ENCODE measurements at places on chromosomes 5 and 9. TPM values are rescaled to one million over a fixed set of nuclear protein-coding genes. Genes with fewer than 3 reads are reported as not detected.

Gene CAMK4
- 22.5 TPM for total RNA-seq

Gene IL33
- total RNA-seq, result not detected

Gene IL13
- not detected for total RNA-seq

Gene ANKRD31
- 0.33 TPM for total RNA-seq

Gene IQGAP2
- 4.0 TPM for total RNA-seq

DNA sequence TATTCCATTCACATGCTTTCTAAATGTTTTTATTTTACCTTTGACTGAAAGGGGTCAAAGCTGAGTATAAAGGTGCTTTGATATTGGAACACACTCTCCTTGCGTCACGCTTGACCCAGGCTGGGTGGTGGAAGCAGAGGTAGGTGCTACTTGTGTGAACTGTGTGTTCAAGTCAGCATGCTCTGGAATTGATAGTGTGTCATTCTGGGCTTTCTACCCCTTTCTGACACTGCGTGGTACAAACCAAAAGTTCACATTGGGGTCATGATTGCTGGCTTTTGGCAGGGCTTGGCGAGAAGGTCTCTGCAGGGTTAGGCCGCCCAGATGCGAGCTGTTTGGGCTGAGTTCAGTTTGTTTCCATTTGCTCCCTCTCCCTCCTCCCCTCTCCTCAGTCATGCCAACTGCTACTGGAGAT, 131.8 kb downstream of the ADAMTSL1 start:
- peak; percentile 66 for DNase-seq

GRCh38 chr5:73300337-73301207, 127.6 kb downstream of the TMEM174 start:
- no peak for DNase-seq

DNA sequence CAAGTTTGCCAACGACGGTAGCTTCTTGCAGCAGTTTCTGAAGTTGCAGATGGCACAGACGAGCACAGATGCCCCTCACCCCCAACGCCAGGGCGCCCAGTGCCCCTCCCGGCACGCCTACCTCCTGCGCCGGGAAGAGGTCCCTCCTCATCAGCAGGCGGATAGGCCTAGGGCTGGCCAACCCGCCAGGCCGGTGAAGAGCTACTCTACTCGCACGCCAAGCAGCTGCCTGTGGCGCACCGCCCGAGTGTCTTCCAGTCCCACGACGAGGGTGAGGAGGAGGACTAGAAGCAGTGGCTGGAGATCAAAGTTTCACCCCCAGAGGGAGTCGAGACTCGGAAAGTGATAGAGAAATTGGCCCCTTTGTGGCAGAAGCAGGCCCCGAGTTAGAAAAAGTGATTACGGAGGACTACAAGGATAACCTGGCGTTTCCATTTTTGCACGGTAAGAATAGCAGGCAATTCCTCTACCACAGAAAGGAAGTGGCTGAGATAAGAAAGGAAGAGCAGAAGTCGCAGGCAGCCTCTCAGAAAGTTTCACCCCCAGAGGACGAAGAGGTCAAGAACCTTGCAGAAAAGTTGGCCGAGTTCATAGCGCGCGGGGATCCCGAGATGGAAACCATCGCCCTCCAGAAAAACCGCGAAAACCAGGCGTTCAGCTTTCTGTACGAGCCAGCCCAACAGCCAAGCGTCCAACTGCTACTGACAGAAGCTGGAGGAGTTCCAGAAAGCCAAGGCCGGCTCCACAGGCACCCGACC, 170.4 kb downstream of the HINT1 start:
- DNase-seq, result no peak

DNA sequence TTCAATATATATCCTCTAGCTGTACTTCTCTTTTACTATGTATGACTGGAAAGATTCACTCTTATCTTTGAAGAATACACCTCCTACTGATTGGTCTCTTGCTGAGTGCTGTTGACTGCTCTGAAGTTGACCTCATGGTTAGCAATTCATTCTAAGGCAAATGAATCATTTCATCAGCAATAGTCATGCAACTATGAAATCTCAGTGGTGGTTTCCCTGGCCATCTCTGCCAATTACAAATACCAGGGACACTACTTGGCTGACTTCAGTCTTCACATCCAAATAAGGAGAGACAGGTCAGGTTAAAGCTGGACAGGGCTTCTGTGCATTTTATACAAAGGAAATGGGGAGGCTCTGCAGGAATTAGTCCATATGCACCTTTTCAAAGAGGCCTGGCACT, 333.5 kb upstream of the ACTBL2 start:
- DNase-seq, result peak; percentile 69

GRCh38 chr9:93690618-93691017, 114.2 kb downstream of the PHF2 start:
- DNase-seq, result no peak

GRCh38 chr9:128160603-128160987, 530 bp downstream of the BBLN start:
- DNase-seq, result no peak

GRCh38 chr5:78837836-78838235, 147.3 kb downstream of the ARSB start:
- DNase-seq, result no peak

- DNase-seq, result no peak
These were observed 1.1 kb upstream of the FAM78A start for GRCh38 chr9:131277287-131277909.

DNA sequence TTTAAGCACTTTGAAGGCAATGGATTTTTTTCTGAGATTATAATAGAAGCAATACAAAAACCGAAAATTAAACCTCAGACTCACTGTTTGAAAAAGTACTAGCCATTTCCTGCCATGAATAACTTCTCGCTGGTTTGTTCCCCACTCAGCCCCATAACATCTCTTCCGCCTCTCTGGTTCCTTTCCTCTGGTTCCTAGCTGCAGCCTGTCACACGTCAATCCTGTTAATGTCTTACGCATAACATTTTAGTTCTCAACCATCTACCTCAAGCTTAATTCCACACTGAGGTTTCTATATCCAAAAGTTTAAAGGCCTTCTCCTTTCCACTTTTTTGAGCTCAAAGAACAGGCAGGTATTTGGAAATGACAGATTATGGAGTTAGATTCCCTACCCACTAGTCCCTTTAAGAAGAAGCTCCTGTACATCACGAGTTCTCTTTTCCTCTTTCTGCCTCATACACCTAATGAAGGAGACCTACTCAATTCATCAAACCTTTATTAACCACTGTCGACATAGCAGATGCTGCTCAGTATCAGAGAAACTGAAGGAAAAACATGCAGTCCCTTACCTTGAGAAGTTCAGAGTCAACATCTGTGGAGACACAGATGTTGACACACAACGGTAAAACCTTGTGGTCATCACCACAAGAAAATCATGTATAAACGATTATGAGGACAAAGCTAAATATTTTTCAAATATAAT, 243.0 kb upstream of the PTGER4 start:
- DNase-seq, result no peak

DNA sequence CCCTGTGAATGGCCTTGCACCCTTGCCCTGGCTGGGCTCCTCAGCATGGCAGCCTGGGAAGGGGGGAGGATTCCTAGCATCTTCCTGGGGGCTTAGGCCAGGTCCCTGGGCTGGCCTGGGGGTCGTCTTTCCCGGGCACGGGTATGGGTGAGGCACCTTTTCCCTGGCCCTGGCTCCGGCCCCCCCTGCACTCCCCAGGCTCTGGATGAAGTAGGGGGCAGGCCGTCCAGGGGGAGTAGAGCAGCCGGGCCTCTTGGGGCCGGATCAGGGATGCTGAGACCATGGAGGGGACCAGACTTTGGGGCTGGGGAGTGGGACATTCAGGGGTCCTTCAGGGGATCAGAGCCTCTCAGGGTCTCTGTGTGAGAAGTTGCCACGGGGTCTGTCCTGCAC, 6.6 kb downstream of the RXRA start:
- no peak for DNase-seq

DNA sequence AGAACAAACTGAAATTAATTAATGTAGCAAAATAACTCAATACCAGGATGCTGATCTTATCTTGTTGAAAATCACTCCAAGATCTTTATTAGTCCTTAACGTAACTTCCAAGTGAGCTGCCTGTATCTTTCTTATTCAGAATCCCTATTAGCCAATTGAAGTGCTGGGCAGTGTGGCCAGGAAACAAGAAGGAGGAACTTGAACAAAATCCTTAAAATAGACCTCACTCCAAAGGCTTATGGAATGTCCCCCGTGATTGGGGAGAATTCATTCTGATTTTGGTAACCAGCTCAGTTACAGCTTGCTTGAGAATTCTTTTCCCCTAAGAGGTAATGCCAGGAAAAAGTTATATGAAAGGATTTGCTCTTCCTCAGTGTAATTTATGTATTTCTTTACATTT, 171.0 kb downstream of the DEPDC1B start:
- no peak for DNase-seq

GRCh38 chr5:149644629-149645028, 63.3 kb downstream of the ARHGEF37 start:
- DNase-seq, result no peak

GRCh38 chr5:117681431-117682254, 1107.0 kb upstream of the SEMA6A start:
- no peak for DNase-seq

DNA sequence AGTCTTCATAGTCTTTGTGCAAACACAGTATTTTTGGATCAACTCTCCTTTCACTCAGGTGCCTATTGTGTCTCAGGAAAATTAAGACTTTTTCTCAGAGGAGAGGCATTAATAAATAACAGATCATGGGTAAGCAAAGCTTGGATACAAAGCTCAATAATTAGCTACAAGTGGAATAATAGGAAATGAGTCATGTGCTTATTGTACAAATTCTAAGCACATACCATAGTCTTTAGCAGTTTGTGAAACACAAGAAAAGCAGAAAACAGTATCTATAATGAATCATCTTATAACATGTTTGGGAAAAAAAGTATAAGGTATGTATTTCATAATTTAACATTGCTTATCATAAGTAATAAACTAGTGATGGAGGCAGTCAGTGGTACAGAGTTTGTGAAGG, 477.0 kb downstream of the CDH10 start:
- no peak for DNase-seq

Measured in H4 (cell line).